ENCODE measurements at places on chromosomes 5 and 9.

DNA sequence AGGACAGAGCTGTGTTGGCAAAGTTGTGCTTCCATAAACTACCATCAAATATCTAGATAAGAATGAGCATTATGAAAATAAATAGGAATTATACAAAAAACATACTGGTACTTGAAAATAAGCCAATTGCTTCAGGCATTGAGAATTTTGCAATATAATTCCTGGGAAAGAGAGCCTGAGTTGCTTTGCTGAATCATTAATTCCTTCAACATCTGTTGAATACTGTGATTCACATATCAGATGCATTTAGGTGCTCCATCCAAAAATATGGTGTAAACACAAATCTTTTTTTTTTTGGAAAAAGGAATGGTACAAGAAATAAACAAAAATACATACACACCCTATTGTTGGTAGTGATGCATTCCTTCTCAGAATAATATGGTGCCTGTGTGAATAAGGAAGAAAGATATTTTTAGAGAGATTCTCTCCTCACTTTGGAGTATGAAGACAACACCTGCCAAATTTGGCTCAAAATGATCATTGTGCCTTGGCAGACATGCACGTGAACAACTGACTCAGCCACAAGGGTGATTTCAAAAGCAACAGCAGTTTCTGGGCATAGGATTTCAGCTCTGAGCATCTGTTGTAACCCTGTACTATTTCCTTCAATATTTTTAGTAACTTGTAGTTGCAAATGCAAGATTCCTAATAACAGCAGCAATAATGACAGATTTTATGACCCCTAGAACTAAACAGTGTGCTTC is 96.7 kb downstream of the CAVIN4 start:
- no peak for DNase-seq

DNA sequence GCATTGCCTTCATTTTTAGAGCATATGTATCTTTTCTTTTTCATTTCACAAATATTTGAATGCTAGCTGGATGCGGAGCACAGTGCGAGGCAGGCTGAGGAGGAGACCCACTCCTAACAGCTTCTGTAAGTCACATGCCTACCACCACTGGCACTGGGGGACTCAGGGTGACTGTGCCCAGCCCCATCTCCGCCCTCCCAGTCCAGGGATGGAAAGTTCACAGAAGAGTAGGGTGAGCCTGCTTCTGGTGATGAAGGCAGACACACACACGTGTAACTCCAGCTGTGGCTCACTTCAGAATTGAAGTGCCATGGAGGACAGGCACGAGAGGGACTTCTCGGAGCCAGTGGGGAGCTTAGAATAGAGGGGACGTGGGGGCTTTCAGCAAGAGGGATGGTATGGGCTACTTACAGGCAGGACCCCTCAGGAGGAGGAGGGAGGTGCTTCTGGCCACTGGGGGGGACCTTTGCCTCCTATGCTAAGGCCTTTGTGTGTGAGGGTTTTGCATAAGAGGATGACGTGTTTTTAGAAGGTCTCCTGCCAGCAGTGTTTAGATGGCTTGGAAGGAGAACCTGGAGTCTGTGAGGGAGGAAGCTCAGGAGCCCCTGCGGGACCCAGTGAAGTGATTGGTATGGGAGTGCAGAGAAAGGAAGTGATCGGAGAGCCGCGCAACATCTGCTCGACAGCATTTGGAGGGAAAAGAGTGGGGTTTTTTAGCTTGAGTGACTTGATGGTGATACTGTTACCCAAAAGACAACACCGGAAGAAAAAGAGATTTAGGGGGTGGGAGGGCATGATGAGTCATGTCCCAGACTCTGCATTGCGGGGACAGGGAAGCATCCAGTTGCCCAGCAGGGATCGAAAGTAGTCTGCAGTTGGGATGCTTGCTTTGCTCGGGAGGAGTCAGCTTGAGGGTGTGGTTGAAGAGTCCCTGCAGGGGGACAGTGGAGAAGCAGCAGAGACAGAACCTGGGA is 163.5 kb upstream of the OTULINL start:
- no peak for DNase-seq

DNA sequence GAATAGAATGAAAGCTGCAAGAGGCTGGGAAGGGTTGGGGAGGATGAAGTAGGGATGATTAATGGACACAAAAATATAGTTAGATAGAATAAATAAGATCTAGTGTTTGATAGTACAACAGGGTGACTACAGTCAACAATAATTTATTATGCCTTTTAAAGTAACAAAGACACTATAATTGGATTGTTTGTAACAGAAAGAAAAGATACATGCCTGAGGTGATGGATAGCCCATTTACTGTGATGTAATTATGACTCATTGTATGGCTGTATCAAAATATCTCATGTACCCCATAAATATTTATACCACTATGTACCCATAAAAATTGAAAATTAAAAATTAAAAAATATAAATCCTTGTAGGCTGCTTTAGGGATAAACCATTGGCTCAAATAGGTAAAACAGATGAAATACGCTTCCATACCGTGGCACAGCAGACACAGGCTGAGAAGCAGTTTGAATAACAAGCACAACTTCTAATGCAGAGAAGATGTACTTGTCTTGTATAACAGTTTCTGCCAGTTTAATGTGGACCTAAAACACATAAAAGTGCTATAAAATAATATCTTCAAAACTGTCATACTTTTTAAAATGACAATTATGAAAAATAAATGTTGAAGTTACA is 34.9 kb downstream of the APBA1 start:
- DNase-seq = no peak

GRCh38 chr5:34415559-34416198 is 240.4 kb upstream of the RAI14 start:
- DNase-seq = no peak

DNA sequence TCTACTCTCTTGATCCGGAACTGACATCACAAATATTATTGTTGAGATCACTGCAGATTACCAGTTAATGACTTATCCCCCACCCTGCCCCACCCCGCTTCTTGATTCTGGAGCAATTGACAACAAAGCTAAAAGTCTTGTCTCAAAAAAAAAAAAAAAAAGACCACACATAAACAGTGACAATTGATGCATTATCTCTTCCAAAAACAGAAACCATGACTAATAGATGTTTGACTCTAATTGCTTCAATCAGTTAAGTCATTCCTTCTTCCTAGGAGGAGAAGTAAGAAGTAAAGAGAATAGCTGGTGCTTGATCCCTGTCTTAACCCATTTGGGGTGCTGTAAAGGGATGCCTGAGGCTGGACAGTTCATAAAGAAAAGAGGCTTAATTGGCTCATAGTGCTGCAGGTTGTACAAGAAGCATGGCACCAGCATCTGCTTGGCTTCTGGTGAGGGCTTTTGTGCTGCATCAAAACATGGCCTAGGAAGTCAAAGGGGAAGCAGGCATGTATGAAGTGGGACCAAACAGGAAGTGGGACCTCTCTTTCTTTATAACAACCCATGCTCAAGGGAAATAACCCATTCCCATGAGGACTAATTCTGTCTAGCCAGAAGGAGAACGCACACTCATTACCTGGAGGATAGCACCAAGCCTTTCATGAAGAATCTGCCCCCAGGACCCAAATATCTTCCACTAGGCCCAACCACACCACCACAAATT is 158.7 kb downstream of the TMEM167A start:
- DNase-seq = no peak

GRCh38 chr5:98259595-98259994 is 513.9 kb upstream of the RGMB start:
- DNase-seq = no peak

GRCh38 chr5:32158679-32158975 is 15.5 kb downstream of the GOLPH3 start:
- DNase-seq = no peak

DNA sequence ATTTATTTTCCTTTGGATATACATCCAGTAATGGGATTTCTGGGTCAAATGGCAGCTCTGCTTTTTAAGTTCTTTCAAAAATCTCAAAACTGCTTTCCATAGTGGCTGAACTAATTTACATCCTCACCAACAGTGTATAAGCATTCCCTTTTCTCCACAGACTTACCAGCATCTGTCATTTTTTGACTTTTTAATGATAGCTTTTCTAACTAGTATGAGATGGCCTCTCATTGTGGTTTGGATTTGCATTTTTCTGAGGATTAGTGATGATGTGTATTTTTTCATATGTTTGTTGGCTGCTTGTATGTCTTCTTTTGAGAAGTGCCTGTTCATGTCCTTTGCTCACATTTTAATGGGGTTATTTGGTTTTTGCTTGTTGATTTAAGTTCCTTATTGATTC is 90.0 kb upstream of the HMHB1 start:
- no peak for DNase-seq

DNA sequence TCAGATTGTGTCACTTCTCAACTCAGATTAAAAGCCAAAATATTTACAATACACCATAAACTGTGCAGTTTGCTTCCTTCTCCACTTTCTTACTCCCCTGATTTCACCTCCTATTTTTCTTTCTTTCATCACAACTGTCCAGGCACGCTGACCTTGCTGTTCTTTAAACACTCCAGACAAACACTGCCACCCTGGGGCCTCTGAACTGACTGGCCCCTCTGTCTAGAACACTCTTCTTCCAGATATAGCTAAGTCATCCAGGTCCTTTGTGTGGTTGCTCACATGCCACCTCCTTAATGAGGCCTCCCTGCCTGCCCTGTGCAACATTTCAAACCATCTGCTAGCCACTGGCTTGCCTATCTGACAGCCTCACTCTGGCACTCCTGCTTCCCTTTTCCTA is 46.6 kb downstream of the ATG10 start:
- no peak for DNase-seq

DNA sequence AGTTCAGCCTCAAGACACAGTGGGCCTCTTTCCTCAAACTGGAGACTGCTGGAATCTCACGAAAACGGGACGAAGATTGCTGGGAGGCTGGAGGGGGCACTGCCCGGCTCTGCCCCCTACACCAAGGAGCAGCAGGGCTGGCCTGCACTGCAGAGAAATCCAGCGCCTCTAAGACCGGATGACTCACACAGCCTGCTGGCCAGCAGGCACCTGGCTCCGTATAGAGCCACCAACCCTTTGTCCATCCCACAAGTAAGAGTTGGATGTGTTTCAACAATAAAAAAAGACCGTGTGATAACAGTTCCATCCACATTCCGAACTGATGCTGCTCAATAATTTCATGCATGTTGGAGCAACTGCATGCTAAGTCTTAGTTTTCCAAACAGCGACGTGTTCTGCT is 11.5 kb downstream of the CCDC127 start:
- no peak for DNase-seq

GRCh38 chr5:127551410-127552041 is 34.1 kb downstream of the PRRC1 start:
- DNase-seq = no peak

Data from RKO (cell line).